ENCODE measurements at places on chromosomes 6 and 20. TPM values are rescaled to one million over a fixed set of nuclear protein-coding genes. Genes with fewer than 3 reads are reported as not detected.

The STMND1 gene
- not detected for total RNA-seq

DNA sequence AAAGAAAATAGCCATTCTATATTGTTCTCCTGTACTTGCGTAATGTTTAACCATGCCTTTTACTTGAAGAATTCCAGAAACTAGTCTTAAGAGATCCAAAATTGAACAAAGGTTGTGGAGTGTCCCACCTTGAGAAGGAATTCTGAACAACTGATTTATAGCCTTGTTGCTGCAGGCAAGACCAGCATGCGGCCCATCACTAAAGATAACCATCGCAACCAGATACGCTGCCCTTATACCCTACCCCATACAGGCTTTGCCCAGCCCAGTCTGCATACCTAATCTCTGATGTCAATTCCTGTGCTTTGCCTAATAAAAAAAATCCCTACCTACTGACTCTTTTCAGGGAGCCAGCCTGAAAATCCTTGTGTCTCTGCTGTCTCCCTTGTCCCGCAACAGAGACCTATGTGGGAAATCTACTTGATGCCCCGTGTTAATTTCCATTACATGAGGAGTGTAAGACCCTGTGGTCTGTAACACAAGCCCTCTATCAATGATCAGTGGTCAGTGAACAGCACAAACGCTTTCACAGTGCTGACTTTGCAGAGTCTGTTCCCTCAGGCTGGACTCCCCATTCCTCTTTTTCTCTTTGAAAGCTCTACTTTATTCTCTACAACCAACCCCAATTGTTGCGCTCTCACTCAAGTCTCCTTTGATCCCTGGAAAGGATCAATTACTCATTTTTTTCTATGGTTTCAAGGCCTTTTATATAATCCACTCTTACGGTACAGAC is 125.7 kb upstream of the BTBD3 start:
- DNase-seq, result no peak

- DNase-seq, result no peak
These were observed 2.4 kb upstream of the PYGB start for GRCh38 chr20:25245461-25245860.

- DNase-seq, result no peak
These were observed 132.1 kb upstream of the TSHZ2 start for GRCh38 chr20:52840041-52840440.

GRCh38 chr20:15759594-15759993 is 813.7 kb downstream of the KIF16B start:
- no peak for DNase-seq
